ENCODE measurements at places on chromosomes 12 and 14.
A peak's percentile ranks its signal among the peaks of the same experiment; 100 is the strongest.

DNA sequence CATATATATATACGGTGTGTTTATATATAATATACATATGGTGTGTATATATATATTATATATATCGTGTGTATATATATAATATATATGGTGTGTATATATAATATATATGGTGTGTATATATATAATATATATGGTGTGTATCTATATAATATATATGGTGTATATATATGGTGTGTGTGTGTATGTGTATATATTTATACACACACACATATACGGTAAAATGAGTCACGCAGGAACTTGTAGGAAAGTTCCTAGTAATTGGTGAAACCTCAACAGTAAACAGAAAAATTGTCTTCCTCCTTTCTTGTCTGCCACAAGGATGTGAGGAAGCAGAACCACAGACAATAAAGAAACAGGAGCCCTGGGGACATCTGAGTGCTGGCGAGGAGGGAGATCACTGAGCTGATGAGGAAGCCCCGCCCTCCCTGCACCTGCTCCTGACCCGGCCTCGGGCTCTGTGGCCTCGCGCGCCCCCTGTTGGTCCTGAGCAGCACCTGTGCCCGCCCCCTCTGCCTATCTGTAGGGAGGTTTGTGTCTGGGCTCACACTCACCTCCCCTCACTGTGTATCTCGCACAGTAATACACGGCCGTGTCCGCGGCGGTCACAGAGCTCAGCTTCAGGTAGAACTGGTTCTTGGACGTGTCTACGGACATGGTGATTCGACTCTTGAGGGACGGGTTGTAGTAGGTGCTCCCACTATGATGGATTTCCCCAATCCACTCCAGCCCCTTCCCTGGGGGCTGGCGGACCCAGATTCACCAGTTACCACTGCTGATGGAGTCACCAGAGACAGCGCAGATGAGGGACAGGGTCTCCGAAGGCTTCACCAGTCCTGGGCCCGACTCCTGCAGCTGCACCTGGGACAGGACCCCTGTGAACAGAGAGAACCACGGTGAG is 1079.4 kb downstream of the TMEM121 start:
- H3K36me3 ChIP-seq = no peaks in the 10 kb centered on the region
- H3K4me3 ChIP-seq = no peak overlapping the region
- peaks cover 22% of the 10 kb centered on the region for H3K27me3 ChIP-seq
- no peak for DNase-seq

DNA sequence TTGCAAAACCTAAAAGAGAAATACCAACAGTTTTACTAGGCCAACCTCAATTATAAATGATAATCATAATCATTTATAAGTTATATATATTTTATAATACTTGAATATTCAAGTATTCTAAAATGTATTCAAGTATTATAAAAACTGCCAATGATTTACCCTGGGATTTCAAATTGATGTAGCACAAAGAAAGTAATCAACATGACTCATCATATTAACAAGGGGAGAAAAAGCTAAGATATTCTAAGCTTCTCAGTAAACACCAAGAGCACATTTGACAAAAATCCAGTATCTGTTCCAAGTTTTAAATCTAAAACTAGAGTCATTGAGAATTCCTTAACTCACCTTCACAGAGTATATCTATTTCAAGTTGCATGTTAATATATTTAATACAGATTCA is 56.1 kb downstream of the CAPZA3 start:
- DNase-seq = no peak
- H3K27ac ChIP-seq = no peak overlapping the region
- no peaks in the 10 kb centered on the region for H3K36me3 ChIP-seq
- H3K27me3 ChIP-seq = no peaks in the 10 kb centered on the region

DNA sequence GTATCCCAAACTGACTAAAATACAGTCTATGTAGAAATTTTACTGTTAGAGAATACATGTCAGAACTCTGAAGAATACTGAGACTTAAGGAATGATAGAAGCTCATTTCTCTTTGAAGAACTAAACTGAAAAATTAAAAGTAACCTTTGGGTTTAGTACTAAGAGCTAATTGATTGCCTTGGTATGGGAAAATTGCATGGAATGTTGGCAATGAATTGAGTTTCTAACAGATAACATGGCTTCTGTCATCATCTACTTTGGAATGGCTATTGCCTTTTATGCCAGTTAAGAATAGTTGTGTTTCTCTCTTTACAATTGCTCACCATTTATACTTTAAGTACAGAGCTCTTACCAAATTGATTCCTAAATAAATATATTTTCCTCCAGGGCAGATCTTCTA is 308.8 kb upstream of the SYT1 start:
- no peak for DNase-seq
- no peaks in the 10 kb centered on the region for H3K36me3 ChIP-seq
- H3K4me3 ChIP-seq = no peak overlapping the region
- H3K27ac ChIP-seq = no peak overlapping the region
- H3K4me1 ChIP-seq = no peaks in the 10 kb centered on the region

- no peak for DNase-seq
- no peaks in the 10 kb centered on the region for H3K4me1 ChIP-seq
- no peaks in the 10 kb centered on the region for H3K27me3 ChIP-seq
- H3K27ac ChIP-seq = no peak overlapping the region
Measured at GRCh38 chr14:50999726-51000125, 55.4 kb upstream of the PYGL start.

- no peak overlapping the region for H3K27ac ChIP-seq
- no peaks in the 10 kb centered on the region for H3K27me3 ChIP-seq
- H3K4me3 ChIP-seq = no peak overlapping the region
- peaks cover under 1% of the 10 kb centered on the region for H3K4me1 ChIP-seq
- no peaks in the 10 kb centered on the region for H3K36me3 ChIP-seq
- no peak for DNase-seq
Measured at GRCh38 chr12:1919763-1920162, 1.3 kb upstream of the CACNA2D4 start.

- H3K27me3 ChIP-seq = no peaks in the 10 kb centered on the region
- DNase-seq = no peak
- no peak overlapping the region for H3K27ac ChIP-seq
Measured at GRCh38 chr12:66164349-66164821, 5.4 kb downstream of the TMBIM4 start.

GRCh38 chr14:70096866-70097265 is 91.9 kb downstream of the SLC8A3 start:
- H3K27ac ChIP-seq = no peak overlapping the region
- no peaks in the 10 kb centered on the region for H3K27me3 ChIP-seq
- no peaks in the 10 kb centered on the region for H3K4me1 ChIP-seq
- no peaks in the 10 kb centered on the region for H3K36me3 ChIP-seq
- DNase-seq = no peak

GRCh38 chr12:116389990-116390389 is 112.5 kb upstream of the MED13L start:
- no peak overlapping the region for H3K27ac ChIP-seq
- no peak for DNase-seq
- no peaks in the 10 kb centered on the region for H3K4me1 ChIP-seq
- no peaks in the 10 kb centered on the region for H3K27me3 ChIP-seq

DNA sequence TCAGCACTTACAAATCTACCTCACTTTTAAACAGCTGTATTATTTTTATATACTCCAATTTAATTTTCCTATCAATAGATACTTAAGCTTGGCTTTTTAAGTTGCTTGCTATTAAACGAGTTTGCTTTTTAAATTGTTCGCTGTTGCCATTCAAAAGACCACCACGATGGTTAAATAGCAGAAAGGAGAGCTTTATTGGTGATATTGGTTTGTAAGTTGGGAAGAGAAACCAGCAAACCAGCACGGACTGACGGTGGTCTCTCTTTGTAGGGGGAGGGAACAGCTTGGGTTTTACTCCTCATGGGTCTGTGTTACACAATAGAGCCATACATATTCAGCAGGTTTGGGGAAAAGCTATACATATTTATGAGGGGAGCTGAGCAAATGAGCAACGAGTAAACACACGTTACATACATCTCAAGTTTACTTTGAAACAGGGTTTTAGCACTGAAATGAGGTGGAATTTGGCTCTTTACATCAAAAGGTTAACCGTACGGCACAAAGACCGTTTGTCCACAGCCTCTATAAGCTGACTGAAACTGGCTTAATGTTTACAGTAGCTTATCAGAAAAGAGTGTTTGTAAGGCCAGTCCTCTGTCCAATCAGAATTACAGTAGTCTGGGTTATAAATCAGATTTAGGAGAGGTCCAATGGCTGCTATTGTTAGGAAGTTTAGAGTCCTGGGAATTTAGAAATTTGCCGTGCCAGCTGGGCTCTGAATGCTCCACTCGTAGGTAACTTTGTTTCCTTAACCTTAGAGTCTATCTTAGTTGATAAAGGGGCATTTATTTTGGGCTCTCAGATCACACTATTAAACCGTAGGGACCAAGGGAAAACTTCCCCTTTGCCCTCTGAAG is 69.7 kb upstream of the DHRS4 start:
- H3K4me1 ChIP-seq = no peaks in the 10 kb centered on the region
- no peak overlapping the region for H3K27ac ChIP-seq
- no peaks in the 10 kb centered on the region for H3K27me3 ChIP-seq

- H3K27me3 ChIP-seq = no peaks in the 10 kb centered on the region
- no peaks in the 10 kb centered on the region for H3K4me1 ChIP-seq
- H3K36me3 ChIP-seq = peaks cover 6% of the 10 kb centered on the region
- no peak overlapping the region for H3K4me3 ChIP-seq
- H3K27ac ChIP-seq = peak overlapping the region; percentile 27
- peak; percentile 28 for DNase-seq
Measured at GRCh38 chr14:92670160-92670559, 78.3 kb downstream of the LGMN start.

- H3K36me3 ChIP-seq = no peaks in the 10 kb centered on the region
- H3K27me3 ChIP-seq = no peaks in the 10 kb centered on the region
- H3K4me3 ChIP-seq = peak within 1 kb of the TSS; percentile 58
- no peaks in the 10 kb centered on the region for H3K4me1 ChIP-seq
Measured at GRCh38 chr12:94650143-94651056, at the start of gene TMCC3. Gene TMCC3, minus strand, starts transcription at chr12:94650557. Its CDS starts 127 bp downstream, at chr12:94650430.

- peaks cover 3% of the 10 kb centered on the region for H3K4me1 ChIP-seq
- H3K4me3 ChIP-seq = no peak overlapping the region
- no peak overlapping the region for H3K27ac ChIP-seq
- no peak for DNase-seq
Measured at GRCh38 chr14:89022274-89022673, 197.8 kb downstream of the TTC8 start.

DNA sequence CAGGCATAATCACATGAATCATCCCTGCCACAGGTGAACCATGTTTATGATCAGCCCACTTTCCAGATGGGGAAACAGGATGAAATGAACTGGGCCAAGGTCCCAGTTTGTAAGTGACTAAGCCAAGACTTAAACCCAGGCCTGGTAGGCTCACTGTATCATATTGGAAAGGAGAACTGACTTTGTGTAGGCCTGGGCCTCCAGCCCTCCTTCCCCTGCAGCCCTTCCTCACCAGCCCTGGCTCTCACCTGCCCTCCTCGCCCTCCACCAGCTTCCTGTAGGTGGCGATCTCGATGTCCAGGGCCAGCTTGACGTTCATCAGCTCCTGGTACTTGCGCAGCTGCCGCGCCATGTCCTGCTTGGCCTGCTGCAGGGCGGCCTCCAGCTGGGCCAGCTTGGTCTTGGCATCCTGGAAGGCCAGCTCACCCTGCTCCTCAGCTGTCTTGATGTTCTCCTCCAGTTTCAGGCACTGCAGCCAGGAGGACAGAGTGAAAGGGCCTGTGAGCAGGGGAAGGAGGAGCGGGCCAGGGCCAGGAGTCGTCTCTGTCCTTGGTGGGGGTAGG is 19.8 kb downstream of the KRT80 start:
- H3K27me3 ChIP-seq = no peaks in the 10 kb centered on the region
- no peak for DNase-seq
- H3K4me3 ChIP-seq = no peak overlapping the region
- no peaks in the 10 kb centered on the region for H3K36me3 ChIP-seq

- H3K4me3 ChIP-seq = no peak overlapping the region
- DNase-seq = no peak
- H3K27me3 ChIP-seq = peaks cover 54% of the 10 kb centered on the region
- H3K36me3 ChIP-seq = no peaks in the 10 kb centered on the region
- H3K4me1 ChIP-seq = peaks cover 8% of the 10 kb centered on the region
Measured at GRCh38 chr14:74218462-74218861, 20.8 kb upstream of the VSX2 start.

GRCh38 chr12:106301241-106301610 is 1.3 kb upstream of the TCP11L2 start:
- DNase-seq = no peak
- no peaks in the 10 kb centered on the region for H3K36me3 ChIP-seq
- peak overlapping the region; percentile 95 for H3K4me3 ChIP-seq
- H3K27me3 ChIP-seq = no peaks in the 10 kb centered on the region
- H3K27ac ChIP-seq = peak overlapping the region; percentile 100
- peaks cover 23% of the 10 kb centered on the region for H3K4me1 ChIP-seq

DNA sequence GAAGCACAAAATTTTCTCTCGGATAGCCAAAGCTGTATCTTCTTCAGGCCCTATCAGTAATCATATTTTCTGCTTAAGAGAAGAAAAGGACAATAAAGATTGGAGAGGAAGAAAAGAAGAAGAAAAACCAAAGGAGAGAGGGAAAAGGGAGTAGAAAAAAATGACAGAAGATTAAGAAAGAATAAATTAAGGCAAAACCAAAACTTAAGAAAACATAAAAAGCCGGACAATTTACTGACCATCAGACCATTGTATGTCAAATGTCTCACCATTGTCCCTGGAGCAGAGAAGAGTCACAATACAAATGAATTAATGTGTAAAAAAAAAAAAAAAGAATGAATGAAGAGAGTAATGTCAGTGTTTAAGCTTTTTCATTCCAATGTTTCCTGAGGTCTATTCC is 1274.8 kb downstream of the FSCB start:
- H3K36me3 ChIP-seq = no peaks in the 10 kb centered on the region
- no peak overlapping the region for H3K27ac ChIP-seq
- no peaks in the 10 kb centered on the region for H3K27me3 ChIP-seq
- no peak for DNase-seq

- H3K36me3 ChIP-seq = no peaks in the 10 kb centered on the region
- no peaks in the 10 kb centered on the region for H3K4me1 ChIP-seq
- no peak overlapping the region for H3K27ac ChIP-seq
- no peak for DNase-seq
- no peak overlapping the region for H3K4me3 ChIP-seq
Measured at GRCh38 chr14:57549765-57550420, 56.2 kb upstream of the CCDC198 start.

DNA sequence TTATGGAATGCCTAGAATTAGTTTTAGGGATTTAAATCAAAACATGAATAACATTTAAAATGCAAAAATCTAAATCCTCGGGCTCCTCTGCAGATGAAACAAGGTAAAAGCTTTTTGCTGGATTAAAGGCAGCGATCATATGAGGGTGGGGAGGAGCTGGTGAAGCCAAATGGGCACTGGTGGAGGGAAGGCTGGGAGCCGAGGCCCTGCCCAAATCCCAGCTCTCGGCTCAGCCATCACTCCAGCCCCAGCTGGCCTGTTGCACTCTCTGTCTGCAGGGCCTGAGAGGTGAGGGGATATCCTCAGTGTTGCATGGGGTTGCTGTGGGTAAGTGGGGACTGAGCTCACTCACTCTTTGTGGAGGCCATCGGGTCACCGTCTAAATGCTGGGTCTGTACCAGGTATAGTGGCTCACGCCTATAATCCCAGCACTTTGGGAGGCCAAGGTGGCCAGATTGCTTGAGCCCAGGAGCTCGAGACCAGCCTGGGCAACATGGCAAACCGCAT is 28.6 kb downstream of the CALM1 start:
- no peaks in the 10 kb centered on the region for H3K27me3 ChIP-seq
- H3K4me1 ChIP-seq = peaks cover 12% of the 10 kb centered on the region
- no peak overlapping the region for H3K27ac ChIP-seq
- no peak overlapping the region for H3K4me3 ChIP-seq
